ENCODE measurements at places on chromosomes 7 and 10.

GRCh38 chr10:104103956-104104355, 18.0 kb upstream of the SFR1 start:
- H3K27ac ChIP-seq: no peak overlapping the region
- H3K36me3 ChIP-seq: no peaks in the 10 kb centered on the region
- DNase-seq: no peak
- no peaks in the 10 kb centered on the region for H3K4me1 ChIP-seq

DNA sequence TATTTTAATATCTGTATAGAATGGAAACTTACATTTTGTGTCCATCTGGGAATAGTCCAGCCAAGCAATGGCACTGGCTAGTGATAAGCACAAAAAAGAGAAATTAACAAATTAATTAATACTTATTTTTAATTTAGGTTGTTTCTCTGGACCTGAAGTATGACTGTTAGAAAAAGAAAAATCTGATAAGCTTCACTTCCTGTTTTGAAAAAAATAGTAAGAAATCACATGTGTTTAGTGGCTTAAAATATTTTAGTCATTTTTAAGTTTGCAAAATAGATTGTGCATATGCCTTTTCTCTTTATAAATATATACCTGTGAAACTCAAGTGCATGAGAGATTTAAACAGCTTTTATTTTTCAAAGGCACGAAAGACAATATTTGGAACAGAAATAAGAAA, 50.1 kb upstream of the CREB5 start:
- H3K4me3 ChIP-seq: no peak overlapping the region
- DNase-seq: no peak
- H3K27me3 ChIP-seq: no peaks in the 10 kb centered on the region
- H3K36me3 ChIP-seq: no peaks in the 10 kb centered on the region

- no peaks in the 10 kb centered on the region for H3K27me3 ChIP-seq
- peaks cover 14% of the 10 kb centered on the region for H3K36me3 ChIP-seq
- DNase-seq: no peak
- H3K4me3 ChIP-seq: no peak overlapping the region
Measured at GRCh38 chr7:17037356-17037755, 155.6 kb upstream of the AGR3 start.

DNA sequence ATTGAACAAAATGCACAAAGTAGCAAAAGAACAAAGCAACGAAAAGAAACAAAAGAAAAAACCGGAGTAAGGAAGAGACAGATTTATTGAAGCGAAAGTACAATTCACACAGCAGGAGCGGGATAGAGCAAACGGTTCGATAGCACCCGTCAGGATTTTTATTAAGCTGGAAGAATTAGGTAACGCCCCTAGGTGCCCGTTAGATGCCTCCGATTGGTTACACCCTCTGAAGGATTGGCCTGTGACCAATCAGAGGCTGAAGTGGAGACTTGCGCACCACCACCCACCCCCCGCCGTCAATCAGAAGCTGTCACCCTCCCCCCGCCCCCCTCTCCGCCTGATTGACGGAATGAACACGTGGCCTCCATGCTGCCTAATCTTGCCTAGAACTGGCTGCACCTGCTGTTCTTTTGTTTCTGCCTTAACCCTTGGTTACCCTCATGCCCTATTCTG, 16.8 kb downstream of the OCM2 start:
- H3K4me1 ChIP-seq: peaks cover 7% of the 10 kb centered on the region
- H3K27me3 ChIP-seq: no peaks in the 10 kb centered on the region
- DNase-seq: no peak
- H3K27ac ChIP-seq: peak overlapping the region; percentile 21

DNA sequence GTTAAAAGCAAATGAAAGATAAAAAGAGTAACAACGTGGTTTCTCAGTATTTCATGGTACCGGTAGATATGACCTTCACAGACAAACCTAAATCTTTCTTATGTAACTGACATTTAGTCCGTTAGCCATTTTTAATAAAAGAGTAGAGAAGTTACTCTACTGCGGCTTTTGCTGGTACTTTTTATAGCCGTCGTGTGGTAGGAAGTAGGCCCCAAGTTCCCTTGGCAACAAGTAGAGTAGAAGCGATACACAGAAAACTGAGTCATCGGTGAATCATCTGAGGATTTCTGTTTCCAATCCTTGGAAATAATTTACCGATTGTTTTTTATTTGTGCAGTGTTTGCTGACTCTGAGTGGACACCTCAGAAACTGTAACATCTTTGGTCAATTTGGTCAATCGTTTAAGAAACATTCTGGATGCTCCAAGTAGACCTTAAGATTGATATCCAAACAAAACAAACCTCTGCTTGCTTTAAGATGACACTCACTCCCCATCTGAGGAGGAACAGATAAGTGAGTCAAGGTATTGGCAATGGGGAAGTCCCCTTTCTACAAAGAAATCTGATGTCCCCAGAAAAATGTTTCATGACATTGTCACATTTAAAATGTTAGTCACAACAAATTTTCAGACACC, 63.9 kb upstream of the AHR start:
- peak overlapping the region; percentile 50 for H3K4me3 ChIP-seq
- H3K27ac ChIP-seq: peak overlapping the region; percentile 96
- peaks cover 11% of the 10 kb centered on the region for H3K36me3 ChIP-seq
- H3K27me3 ChIP-seq: peaks cover 12% of the 10 kb centered on the region

DNA sequence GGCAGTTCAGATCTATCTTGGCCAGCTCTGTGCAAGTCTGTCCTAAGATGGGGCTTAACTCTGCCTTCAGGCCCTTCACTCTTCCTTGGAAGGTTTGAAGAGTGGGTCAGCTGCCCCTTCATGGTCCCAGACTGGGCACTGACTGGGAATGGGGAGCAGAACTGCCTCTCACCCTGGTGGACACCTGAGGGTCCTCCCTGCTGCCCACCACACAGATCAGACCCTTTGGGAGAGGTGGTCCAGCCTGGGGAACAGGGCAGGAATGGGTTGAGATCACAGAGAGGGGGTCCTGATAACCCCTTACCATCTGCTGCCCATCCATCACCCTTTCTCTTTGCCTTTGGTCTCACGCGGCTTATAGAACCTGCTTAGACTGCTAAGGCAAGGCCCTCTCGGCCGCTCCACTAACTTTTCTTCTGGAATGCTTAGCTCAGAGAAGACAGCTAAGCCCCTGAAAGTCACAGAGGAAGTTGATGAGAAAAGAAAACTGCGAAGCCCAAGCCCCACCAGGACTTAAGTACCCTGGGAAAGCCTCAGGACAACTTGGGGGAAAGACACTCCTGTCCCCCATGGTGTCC, 402 bp upstream of the CDHR1 start:
- DNase-seq: no peak
- no peak overlapping the region for H3K27ac ChIP-seq
- H3K36me3 ChIP-seq: no peaks in the 10 kb centered on the region
- no peaks in the 10 kb centered on the region for H3K4me1 ChIP-seq
- no peak overlapping the region for H3K4me3 ChIP-seq

DNA sequence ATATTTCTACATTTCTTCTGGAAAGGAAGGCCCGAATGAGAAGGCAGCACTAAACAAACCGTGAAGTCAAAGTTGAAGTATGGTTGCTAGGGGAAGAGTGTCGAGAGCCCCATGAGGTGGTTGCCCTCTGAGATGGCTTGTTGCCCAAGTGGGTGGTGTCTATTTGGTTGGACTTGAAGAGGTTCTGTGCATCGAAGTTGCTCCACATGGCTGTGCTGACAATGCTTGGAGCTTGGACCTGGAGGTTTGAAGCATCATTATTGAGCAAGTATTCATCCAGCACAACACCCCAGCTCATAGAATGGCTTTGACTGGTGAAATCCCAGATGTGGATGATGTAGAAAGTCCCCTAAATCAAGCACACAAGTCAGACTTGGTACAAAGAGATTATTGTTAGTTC, 165.2 kb upstream of the CDCA7L start:
- H3K4me3 ChIP-seq: no peak overlapping the region
- no peak overlapping the region for H3K27ac ChIP-seq
- H3K36me3 ChIP-seq: peaks cover 6% of the 10 kb centered on the region

DNA sequence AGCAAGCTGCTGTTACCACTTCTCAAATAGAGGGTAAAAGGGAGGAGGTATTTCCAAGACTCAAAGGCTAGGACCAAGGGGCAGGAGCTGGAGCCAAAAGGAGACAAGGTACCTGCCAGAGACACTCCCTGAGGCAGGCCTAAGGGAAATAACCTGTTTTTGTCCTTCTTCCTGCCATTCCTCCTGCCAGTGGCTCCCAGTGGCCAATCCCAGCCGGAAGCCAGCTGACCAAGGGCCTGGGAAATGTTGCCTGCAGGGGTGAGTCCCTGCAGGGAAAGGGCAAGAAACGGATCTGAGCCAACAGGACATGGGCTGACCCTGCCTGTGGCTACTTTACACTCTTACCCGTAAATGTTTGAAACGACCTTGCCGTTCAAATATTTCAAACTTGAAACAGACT, 3.5 kb downstream of the CYTH3 start:
- peaks cover 83% of the 10 kb centered on the region for H3K4me1 ChIP-seq
- H3K36me3 ChIP-seq: peaks cover 33% of the 10 kb centered on the region
- peak overlapping the region; percentile 19 for H3K4me3 ChIP-seq

DNA sequence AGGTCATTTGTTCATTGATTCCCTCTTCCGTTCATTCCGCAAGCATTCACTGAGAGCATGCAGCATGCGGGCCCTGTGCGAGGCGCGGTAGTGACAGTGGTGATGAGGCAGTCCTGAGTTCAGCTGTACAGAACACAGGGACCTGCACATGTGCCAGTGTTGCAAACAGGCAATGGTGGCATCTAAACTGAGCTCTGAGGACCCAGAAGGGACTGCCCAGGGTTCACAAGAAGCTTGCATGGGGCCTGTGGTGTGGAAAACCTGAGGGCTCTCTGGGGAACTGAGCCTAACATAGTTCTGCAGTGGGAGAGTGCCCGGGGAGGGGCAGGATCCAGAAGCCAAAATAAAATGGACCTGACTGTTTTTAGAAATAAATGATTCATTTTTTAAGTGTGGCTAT, 13.2 kb downstream of the ZNF488 start:
- H3K27ac ChIP-seq: no peak overlapping the region
- no peak for DNase-seq
- no peaks in the 10 kb centered on the region for H3K36me3 ChIP-seq
- no peaks in the 10 kb centered on the region for H3K4me1 ChIP-seq

GRCh38 chr10:80718024-80718423, 180.3 kb downstream of the SH2D4B start:
- no peaks in the 10 kb centered on the region for H3K4me1 ChIP-seq
- DNase-seq: no peak
- H3K4me3 ChIP-seq: no peak overlapping the region
- H3K36me3 ChIP-seq: no peaks in the 10 kb centered on the region
- H3K27ac ChIP-seq: no peak overlapping the region

DNA sequence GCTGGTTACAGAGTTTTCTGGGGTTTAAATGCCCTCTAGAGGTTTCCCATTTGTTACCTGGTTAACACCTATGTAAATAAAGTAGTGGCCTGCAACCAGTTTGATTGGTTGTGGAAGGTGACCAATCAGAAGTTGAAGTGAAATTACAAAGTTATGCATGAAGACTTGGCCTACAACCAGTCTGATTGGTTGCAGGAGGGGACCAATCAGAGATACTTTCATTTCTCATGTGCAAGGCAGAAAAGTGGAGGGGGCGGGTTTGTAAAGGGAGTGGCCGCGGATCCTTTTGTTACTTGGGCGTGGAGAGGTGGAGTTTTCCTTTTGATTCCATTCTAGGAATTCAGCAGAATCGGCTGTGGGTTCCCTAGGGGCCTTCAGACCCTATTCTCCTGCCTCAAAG, 80.8 kb downstream of the SEC23IP start:
- no peaks in the 10 kb centered on the region for H3K36me3 ChIP-seq
- H3K4me1 ChIP-seq: no peaks in the 10 kb centered on the region
- no peak for DNase-seq
- no peak overlapping the region for H3K27ac ChIP-seq
- no peaks in the 10 kb centered on the region for H3K27me3 ChIP-seq

DNA sequence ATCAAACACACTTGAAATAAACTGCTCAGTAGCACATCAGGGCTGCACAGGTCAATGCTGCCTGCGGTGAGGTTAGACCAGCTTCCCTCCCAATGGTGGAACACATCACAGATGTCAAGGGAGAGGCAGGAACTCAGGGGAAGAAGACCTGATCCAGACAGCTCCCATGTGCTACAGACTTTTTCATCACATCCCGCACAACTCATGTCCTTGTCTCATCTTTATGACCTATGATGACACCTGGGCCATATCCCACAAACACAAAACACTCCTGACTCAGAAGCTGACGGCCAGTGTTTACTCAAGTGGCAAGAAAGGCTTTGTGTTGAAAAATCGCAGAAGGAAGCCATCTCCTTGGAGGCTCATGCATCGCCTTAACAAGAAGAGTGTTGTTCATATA, 91.6 kb downstream of the HTR5A start:
- H3K27me3 ChIP-seq: peaks cover 15% of the 10 kb centered on the region
- DNase-seq: no peak
- no peak overlapping the region for H3K27ac ChIP-seq
- H3K36me3 ChIP-seq: no peaks in the 10 kb centered on the region
- H3K4me3 ChIP-seq: no peak overlapping the region
- peaks cover 6% of the 10 kb centered on the region for H3K4me1 ChIP-seq

DNA sequence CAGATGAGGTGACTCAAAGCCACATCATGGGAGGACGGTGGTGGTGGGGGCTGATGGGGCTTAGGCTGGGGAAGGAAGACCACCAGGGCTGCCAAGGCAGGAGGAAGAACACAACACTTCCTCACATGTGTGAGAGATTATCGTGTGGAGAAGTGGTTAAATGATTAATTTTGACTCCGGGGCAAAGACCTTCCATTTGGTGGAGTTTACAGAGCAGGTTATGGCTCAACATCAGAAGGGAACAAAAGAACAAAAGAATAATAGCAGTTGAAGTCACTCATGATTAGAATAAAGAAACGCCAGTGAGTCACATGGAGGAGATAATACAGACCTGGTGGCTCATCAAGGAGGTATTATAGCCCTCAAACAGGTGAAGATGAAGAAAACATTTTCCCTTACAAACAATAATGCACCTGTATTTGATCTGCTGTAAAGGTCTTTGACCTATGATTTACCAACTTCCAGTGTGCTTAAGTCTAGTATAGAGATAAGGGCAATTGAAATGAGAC, 170.1 kb downstream of the PKD1L1 start:
- peaks cover 5% of the 10 kb centered on the region for H3K36me3 ChIP-seq
- DNase-seq: peak; percentile 33
- no peak overlapping the region for H3K4me3 ChIP-seq
- peaks cover 56% of the 10 kb centered on the region for H3K4me1 ChIP-seq

DNA sequence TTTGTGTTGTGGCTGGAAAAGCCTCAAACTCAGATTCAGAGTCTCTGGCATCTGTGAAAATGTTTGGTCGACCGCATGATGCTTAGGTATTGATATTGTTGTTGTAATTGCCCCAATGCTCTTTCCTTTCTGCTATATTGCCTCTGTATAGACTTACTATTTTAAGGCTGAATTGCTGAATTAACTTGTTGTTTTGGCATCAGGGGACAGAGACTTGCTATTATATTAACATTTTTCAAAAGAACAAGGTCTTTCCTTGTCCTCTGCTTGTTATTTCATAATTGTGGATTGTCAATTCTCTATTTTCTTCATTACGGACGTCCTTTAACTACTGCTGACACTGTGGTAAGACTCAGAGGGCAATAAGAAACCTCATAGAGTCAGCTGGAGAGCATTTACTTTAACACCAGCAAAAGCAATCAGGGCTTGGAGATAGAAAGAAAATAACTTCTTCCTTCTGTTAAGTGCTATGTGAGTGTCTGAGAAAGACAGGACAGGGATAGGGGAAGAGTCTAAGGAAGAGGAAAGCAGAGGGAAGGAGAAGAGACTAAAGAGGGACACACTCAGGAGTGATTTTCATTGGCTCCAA, 17.6 kb downstream of the CPED1 start:
- no peaks in the 10 kb centered on the region for H3K4me1 ChIP-seq
- H3K4me3 ChIP-seq: no peak overlapping the region
- no peak for DNase-seq
- no peaks in the 10 kb centered on the region for H3K27me3 ChIP-seq

Data from Calu3 (cell line).